Naive thymus-derived CD4-positive, alpha-beta T cell (primary cell): ENCODE measurements at places on chromosomes 12 and 14.

DNA sequence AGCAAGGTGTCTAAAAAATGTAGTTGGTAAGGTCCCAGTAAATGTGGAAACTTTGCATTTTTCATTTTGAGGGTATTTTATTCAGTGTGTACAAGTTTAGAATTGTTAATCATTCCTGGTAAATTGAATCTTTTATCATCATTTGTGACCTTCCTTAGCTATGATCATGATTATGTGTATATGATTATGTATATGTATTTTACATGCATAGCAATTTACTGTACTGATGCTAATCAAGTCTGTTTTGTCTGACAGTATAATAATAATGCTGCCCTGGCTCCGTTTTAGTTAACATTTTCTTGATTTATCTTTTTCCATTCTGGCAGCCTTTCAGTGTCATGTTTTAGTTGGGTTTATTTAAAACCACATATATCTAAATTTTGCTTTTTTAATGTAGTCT, 9.4 kb downstream of the WASHC4 start:
- H3K36me3 ChIP-seq: peaks cover 51% of the 10 kb centered on the region
- H3K27ac ChIP-seq: no peak overlapping the region
- H3K4me1 ChIP-seq: no peaks in the 10 kb centered on the region
- DNase-seq: no peak
- H3K27me3 ChIP-seq: no peaks in the 10 kb centered on the region
- no peak overlapping the region for H3K4me3 ChIP-seq

DNA sequence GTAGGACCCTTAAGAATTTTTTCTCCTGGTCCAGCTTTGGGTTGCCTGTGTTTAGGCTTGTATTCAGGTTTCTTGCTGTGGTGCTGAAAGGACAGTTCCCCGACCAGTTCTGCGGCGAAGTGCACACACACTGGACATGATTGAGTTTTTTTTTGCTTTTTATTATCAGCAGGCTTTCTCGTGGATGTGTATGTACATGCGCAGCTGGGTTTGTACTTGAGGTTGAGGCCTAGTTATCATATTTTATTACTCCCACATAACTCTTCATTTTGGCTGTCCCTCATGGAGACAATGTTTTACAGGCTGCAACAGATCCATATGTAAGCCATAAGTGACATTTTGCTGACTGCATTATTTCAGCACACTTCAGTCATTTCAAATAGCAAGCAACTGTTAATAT, 2.5 kb downstream of the SCN8A start:
- peak; percentile 43 for DNase-seq
- no peak overlapping the region for H3K27ac ChIP-seq
- H3K36me3 ChIP-seq: no peaks in the 10 kb centered on the region
- no peak overlapping the region for H3K4me3 ChIP-seq
- peaks cover 9% of the 10 kb centered on the region for H3K4me1 ChIP-seq
- H3K27me3 ChIP-seq: no peaks in the 10 kb centered on the region

- no peaks in the 10 kb centered on the region for H3K27me3 ChIP-seq
- no peak overlapping the region for H3K4me3 ChIP-seq
- no peak overlapping the region for H3K27ac ChIP-seq
- H3K36me3 ChIP-seq: no peaks in the 10 kb centered on the region
These were observed 171.6 kb downstream of the FBXL14 start for GRCh38 chr12:1422604-1423315.

DNA sequence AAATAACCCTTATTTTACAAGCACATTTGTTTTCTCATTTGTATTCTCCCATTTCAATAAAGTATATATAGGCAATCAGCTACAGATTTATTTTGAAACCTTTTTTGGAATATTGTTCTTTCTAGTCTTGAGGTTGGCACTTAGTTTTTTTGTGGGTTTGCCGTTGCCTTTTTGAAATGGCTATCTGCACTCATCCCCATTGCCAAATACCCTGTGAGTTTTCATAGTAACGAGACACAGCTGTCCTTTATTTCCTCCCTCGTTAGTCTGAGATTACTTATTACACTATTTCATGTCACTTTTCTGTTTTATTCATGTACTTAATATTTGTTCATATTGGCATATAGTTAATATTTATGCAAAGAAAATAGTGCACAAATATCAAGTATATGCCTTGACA, 1104.0 kb downstream of the SLC6A15 start:
- H3K4me3 ChIP-seq: no peak overlapping the region
- H3K27me3 ChIP-seq: no peaks in the 10 kb centered on the region
- H3K4me1 ChIP-seq: no peaks in the 10 kb centered on the region
- no peaks in the 10 kb centered on the region for H3K36me3 ChIP-seq
- DNase-seq: no peak
- no peak overlapping the region for H3K27ac ChIP-seq

DNA sequence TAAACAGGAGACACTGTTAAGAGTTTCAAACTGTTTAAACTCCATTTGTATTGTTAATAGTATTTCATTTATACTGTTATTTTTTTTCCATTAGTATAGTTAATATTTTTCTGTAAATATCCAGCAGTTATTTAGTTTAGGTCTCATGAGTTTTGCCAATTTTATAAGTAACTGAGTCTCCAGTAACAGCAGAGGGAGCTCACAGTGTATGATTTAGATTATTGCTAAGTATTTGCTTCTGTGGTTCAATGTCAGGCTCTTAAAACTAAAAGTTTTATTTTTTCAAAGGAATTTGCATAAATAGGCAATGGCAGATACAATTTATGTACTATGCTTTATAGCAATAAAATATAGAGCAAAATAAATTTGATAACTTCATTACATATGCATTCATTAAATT, 209.7 kb downstream of the ATXN7L3B start:
- no peak overlapping the region for H3K4me3 ChIP-seq
- H3K4me1 ChIP-seq: no peaks in the 10 kb centered on the region
- DNase-seq: no peak
- no peaks in the 10 kb centered on the region for H3K36me3 ChIP-seq
- no peaks in the 10 kb centered on the region for H3K27me3 ChIP-seq

DNA sequence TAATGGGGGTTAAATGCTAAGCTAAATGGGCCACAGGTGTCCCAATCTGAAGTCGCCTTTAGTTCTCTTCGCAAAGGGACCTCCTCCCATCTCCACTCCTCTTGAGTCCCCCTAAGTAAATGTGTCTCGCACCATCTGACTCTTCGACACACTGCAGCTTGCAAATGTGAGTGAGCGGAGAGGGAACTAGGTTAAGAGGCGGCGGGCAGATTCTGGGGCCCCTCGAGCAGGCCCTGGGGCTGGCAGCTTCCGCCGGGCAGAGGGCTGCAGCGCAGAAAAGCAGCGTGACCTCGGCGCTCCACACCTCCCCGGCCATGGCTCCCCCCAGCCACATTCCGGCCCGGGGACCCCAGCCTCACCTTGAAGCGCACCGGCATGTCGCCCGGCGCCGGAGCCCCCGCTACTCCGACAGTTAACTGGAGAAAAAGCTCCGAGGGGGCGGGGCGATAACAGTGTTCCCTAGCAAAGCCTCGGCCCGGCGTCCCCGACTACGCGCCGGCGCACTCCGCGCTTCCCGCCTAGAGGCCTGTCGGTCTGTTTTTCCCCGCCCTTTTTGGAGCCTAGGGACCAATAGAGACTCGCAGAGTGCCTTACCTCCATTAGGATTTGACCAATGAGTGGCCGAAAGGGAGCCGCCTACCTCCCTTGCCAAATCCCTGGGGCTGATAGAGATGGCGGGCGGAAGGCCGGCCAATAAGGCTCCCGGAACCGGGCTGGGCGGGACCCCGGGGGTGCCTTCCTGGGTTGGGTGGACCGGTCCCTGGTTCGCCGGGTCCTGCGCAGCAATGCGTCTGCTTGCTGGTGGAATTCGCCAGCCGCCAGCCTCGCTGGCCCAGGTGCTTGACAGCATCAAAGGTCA, at the start of gene MDM1:
TSS of gene MDM1 (minus strand) at position 494 of the 859 bp plus-strand sequence. CDS start at position 377, 117 bp downstream.
- H3K4me3 ChIP-seq: peak within 1 kb of the TSS; percentile 68
- DNase-seq: peak; percentile 85
- no peaks in the 10 kb centered on the region for H3K27me3 ChIP-seq
- H3K4me1 ChIP-seq: peaks cover 26% of the 10 kb centered on the region
